NCI-H460 (cell line): ENCODE measurements at places on chromosomes 16 and 17.
A peak's percentile ranks its signal among the peaks of the same experiment; 100 is the strongest.

DNA sequence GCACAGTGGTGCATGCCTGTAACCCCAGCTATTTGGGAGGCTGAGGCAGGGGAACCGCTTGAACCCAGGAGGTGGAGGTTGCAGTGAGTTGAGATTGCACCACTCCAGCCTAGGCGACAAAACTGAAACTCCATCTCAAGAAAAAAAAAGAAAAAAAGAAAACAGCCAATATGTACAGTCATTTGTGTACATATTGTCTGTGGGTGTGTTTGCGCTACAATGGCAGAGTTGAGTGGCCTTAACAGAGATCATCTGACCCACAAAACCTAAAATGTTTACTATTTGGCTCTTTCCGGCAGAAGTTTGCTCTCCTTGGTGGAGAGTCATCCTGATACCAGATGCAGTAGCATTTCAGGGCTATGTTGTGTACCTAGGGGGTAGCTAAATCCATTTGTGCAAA lies 57.9 kb downstream of the ARSG start:
- DNase-seq, result no peak

DNA sequence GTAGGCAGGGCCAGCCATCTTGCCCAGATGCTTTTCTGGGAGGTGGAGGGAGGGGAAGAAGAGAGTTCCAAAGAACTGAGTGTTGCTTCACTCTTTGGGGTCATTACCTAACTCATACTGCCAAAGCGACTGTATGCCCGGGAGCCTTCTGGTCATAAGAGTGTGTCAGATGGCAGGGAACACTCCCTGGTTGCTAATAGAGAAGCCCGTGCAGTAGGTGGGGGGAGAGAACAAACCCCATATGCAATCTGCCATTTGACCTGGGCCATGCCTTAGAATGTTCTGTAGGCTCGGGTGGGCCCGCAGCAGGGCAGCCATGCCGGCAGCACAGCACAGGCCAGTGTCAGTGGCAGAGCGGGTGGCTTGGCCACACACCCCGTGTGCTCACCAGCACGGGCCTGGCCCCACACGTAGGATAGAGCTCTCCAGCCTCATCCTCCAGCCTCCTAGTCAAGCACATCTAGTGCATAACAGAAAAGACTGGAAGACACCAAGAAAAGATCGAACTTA lies 120.5 kb downstream of the SOCS1 start:
- no peak for DNase-seq

GRCh38 chr17:36858119-36859002 lies 78.9 kb upstream of the LHX1 start:
- DNase-seq, result no peak

GRCh38 chr17:36593656-36594316 lies 2.1 kb downstream of the DHRS11 start:
- no peak for DNase-seq

GRCh38 chr17:9644910-9645751 lies at the start of gene USP43:
Gene USP43, plus strand, starts transcription at chr17:9645517. Its CDS starts 116 bp downstream, at chr17:9645633.
- DNase-seq, result peak; percentile 38

DNA sequence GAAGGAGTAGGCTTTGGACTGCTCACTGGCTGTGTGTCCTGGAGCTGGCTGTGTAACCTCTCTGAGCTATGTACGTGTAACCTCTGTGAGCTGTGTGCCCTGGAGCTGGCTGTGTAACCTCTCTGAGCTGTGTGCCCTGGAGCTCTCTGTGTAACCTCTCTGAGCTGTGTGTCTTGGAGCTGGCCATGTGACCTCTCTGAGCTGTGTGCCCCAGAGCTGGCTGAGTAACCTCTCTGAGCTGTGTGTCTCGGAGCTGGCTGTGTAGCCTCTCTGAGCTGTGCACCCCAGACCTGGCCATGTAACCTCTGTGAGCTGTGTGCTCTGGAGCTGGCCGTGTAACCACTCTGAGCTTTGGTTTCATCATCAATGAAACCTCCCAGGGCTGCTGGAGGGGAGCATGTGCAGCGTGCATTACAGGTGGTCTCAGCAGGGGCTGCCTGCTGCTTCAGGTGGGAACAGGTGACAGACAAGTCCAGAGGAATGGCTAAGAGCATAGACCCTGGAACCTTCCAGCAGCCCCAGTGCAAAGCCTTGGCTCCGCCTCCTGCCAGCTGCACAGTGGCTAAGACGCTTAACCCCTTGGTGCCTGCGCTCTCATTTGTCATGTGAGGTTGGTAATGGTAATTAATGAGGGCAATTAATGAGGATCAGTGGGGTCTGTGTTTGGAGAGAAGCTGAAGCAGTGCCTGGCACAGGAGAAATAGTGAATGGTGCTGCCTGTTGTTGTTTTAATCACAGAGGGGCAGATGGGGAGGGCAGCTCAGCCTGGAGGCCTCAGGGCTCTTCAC lies 86.7 kb downstream of the KATNIP start:
- no peak for DNase-seq

DNA sequence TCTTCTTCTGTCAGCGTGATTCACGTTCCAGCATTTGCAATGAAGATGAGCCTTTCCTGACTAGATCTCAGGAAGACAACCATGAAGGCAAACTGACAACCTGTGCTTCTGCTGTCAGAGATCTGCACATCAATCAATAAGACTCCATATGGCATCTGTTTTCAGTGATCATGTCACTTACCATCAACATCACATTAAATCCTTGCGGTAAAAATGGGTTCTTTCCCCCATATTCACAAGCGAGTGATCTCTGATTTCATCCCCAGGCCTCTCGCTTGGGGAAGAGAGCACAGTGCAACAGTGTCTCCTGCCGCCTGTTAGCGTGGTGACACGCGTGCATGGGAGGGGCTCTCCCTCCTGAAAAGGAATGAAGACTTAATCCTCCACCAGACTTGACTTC lies 11.1 kb downstream of the NACA2 start:
- DNase-seq, result no peak

DNA sequence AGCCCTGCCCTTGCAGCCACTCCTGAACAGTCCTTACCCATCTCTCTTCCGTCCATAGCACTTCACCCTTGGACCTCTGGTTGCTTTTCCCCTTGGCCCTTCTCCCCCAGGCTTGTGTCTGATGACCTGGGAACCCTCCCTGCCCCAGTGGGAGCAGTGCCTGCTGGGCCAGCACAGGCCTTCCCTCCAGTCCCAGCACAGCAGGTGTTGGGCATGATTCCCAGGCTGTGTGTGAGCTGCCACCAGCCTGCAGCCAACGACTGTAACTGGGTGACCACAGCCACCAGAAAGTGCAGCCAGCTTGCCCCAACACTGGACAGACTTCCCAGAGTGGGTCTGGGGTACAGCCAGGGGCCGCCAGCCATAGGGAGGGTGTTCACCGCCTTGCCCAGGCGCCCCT lies 30.0 kb downstream of the CRAMP1 start:
- no peak for DNase-seq

- DNase-seq, result peak; percentile 47
Measured at GRCh38 chr16:57265850-57266530, 18.5 kb downstream of the PLLP start.

- DNase-seq, result no peak
Measured at GRCh38 chr16:26391833-26392232, 674.9 kb upstream of the C16orf82 start.

DNA sequence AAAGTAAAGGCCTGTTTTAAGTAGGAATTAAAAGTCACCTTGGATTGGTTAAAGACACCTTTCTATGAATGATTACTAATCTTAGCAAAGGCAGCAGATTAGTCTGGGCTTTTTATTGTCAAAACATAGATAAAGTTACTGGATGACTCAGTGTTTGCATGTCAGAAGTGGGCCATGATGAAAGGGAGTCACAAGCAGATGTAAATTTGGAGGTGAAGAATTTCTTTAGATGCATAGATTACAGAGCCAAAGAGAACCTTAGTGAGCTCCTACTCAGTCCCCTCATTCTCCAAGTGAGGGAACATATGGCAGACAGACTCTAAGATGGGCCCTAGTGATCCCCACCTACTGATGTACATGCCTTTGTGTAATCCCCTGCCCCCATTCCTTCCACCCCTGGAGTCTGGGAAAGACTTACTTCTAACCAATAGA lies 124.5 kb downstream of the HS3ST3A1 start:
- no peak for DNase-seq

- no peak for DNase-seq
Measured at GRCh38 chr16:5422643-5423496, 325.3 kb upstream of the EEF2KMT start.

DNA sequence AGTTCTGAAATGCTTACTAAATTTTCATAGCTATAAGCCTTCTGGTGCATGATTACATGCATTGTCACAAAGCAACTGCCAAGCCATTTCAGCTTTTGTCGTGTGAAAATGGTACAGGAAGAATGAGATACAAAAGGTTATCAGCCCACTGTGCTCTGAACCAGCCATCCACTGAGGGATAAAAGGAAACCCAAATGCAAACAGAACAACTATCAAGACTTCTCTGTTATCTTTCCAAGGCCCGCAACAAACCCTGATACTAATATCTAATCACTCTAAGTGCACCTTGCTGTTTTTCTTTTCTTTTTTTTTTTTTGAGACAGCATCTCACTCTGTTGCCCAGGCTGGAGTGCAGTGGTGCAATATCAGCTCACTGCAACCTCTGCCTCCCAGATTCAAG lies 109.0 kb downstream of the FTO start:
- no peak for DNase-seq

DNA sequence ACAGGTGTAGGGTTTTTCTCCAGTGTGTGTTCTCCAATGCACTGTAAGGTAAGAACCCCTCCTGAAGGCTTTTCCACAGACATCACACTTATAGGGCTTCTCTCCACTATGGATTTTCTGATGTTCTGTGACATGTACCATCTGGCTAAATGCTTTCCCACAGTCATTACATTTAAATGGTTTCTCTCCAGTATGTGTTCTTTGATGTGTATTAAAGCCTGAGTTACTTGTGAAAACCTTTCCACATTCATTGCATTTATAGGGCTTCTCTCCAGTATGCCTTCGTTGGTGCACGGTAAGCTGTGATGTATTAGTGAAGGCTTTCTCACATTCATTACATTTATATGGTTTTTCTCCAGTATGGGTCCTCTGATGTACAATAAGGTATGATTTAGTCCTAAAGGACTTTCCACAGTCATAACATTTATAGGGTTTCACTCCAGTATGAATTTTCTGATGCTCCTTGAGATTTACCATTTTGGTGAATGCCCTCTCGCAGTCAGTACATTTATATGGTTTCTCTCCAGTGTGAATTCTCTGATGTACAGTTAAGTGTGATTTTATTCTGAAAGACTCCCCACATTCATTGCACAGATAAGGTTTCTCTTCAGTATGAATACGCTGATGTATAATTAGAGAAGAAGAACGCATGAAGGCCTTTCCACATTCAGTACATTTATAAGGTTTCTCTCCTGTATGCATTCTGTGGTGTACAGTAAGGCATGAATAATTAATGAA lies 30.9 kb downstream of the ZNF624 start:
- no peak for DNase-seq

GRCh38 chr17:35542990-35543389 lies 5.5 kb upstream of the SLFN12L start:
- no peak for DNase-seq

GRCh38 chr16:9040800-9041412 lies 50.5 kb upstream of the HAPSTR1 start:
- no peak for DNase-seq

DNA sequence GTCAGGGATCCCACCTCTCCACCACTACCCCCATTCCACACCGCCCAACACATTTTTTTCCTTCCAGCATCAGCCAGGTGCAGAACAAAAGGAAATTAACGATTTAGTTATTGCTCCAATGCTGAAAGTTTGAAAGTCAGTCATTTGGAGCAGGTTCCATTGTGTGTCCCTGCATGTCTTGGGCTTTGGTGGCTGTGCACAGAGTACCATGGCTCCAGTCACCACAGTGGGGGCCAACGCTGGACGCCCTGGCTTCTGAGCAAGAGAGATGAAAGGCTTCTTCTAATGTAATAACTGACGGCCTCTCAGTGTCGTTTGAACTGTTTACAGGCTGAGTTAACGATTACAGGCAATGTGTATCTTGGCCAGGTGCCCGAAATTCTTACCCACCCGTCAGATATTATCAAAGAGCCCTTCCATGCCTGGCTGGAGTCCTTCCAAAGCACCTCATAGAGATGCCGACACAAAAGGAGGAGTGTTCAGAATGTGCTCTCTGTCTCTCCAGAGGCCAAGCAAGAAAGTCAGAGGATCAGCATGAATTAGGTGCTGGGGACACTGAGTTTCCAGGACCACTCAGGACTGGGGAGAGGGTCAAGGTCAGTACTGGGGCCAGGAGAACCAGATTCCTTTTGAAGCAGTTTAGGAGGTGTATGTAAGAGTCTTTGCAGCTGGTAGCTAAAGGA lies 25.9 kb downstream of the RNF43 start:
- peak; percentile 14 for DNase-seq

- DNase-seq, result no peak
Measured at GRCh38 chr17:51627779-51628178, 367.4 kb downstream of the UTP18 start.

- no peak for DNase-seq
Measured at GRCh38 chr17:77352441-77352840, 211.7 kb downstream of the SEC14L1 start.

- DNase-seq, result no peak
Measured at GRCh38 chr17:48970865-48971687, 2.7 kb upstream of the GIP start.
